Left renal pelvis (tissue), 4 donors: ENCODE measurements at places on chromosomes 1 and 21.

DNA sequence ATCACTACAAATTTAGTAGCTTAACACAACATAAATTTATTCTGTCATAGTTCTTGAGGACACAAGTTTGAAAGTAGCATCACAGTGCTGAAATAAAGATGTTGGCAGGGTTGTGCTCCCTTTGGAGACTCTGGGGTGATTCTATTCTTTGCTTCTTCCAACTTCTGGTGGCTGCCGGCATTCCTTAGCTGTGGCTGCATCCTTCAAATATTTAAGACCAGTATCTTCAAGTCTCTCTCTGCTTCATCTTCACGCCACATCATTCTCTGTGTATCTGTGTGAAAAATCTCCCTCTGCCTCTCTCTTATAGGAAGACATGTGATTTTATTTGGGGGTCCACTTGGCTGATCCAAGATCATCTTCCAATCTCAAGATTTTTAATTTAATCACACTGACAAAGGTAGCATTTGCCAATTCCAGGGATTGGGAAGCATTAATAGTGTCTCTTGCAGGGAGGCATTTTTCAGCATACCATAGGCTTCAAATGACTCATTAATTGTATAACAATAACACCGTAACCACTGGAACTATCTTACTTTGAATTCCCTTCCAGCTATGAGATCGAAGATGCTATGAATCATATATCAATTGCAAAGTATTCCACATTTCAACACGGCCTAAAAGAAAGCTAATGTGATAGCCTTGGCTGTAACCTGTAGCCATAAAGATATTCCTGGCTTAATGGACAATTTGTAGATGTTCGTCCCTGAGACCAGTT is 74.6 kb downstream of the DPT start:
- DNase-seq, result no peak

DNA sequence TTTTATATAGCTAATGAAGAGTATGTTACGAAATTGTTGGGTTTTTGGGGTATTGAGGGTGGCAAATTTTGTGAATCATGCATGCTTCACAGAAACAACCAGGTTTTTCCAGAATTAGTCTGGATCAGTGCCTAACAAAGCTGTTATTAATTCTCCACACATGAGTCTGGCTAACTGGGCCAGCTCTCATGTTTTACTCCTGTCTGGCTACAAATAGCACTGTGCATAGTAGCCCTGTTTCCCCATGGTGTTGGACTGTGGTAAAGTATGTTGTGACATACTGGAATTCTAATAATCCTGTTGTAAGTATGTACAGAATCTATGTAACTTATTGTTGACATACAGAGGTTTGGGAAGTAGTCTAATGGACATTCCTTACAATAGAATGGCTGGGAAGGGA is 35.8 kb downstream of the S100B start:
- no peak for DNase-seq

GRCh38 chr1:161848676-161849075 is 82.6 kb downstream of the ATF6 start:
- DNase-seq, result no peak

GRCh38 chr1:18657506-18658201 is 27.0 kb downstream of the PAX7 start:
- DNase-seq, result no peak

DNA sequence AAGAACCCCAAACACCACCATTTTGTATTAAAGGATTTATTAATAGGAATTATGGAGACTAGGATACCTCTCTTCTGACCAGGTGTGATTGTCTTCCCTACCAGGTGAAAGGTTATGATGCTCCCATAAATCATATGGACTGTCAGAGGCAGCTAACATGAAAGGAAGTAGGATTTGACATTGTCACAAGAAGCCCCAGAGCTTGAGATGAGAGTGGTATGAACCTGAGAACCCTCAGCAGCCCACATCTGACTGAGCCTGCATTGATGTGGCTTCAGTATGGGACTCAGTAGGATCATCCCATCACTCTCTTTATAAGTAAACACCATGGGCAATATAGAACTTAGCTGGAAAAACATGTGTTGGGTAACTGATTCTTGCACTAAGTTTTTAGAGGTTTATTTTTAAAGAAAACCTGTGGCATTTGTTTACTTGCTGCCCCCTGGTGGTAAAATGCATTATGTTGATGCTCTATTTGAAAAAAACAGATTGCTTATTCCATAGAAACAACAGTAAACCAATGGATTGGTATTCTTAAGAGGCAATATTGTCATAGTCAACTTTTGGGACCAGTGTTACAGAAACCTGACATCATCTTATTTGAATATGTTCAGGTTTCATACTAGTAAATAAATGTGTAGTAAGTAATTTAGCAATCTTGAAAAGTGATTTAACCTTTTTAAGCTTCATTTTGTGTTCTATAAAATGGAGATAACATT is 16.6 kb upstream of the CACYBP start:
- DNase-seq, result no peak

DNA sequence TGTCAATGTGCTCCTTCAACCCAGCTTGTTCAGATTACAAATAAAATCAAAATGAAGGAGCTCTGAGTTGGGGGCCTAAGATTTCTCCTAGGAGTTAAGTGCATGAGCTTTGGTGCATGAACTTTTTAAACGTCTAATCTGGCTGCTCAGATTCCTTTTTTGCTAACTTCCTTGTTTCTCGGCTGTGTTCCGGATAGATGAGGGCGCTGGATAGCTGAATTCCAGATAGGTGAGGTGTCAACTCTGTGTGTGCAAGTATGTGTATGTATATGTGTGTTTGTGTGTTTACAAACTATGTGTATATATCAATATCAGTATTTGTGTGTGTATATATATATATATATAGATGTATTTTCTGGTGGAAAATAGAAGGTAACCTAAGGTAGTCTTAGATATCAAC is 37.5 kb upstream of the RCAN3 start:
- DNase-seq, result no peak

DNA sequence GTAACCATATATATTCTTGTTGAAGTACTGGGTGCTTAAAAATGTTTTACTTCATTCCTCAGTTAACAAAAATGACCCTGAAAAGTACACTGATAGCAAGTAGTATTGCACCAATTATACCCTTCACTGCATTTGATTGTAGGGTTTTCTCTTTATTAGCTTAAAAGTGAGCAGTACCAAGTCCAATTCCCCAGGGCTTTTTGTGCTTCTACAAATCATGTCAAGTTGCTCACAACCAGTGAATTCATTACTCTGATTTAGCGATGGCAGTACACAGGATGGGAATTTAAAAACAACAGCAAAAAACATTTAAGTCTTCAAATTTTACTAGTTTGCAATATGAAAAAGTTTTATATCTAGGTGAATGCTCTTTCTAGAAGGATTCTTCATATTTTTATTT is 436.4 kb downstream of the PTBP2 start:
- no peak for DNase-seq

- DNase-seq, result no peak
Measured at GRCh38 chr1:162857850-162858249, 3.1 kb downstream of the CCDC190 start.

DNA sequence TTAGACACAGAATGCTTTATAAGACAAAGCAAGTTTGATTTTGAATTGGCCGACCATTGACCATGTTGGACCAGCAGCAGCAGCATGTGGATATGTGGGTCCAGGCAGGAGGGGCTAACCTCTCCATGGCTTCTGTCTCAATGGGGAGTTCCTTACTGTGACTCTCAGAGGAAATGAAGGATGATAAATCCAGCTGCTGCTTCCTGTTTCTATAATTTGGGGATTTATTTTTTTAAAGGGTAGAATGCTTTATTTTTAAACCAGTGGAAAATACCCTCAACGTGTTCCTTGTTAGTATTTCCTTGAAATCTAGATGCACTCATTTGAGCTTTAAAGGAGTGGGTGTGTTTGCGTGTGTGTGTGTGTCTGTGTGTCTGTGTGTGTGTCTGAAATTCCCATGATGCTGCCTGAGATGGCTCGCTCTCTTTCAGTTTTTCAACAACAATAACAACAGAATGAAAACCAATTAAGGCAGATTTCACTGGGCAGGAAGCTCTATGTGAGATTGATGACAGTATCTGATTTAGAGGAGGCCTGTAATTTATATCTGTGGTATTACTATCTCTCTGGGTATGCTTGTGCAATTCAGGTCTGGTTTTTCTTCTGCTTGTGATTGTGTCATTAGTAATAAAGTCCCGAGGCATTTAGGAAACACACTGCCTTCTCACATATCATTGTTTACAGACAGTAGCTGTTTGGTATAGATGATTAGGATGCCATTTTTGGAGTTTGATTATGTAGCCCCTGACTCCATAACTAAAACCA is 86.1 kb upstream of the ZNF326 start:
- DNase-seq, result no peak

GRCh38 chr1:155487541-155487940 is 75.1 kb downstream of the ASH1L start:
- DNase-seq, result no peak

- DNase-seq, result no peak
Measured at GRCh38 chr1:41715441-41716095, 203.2 kb downstream of the HIVEP3 start.

DNA sequence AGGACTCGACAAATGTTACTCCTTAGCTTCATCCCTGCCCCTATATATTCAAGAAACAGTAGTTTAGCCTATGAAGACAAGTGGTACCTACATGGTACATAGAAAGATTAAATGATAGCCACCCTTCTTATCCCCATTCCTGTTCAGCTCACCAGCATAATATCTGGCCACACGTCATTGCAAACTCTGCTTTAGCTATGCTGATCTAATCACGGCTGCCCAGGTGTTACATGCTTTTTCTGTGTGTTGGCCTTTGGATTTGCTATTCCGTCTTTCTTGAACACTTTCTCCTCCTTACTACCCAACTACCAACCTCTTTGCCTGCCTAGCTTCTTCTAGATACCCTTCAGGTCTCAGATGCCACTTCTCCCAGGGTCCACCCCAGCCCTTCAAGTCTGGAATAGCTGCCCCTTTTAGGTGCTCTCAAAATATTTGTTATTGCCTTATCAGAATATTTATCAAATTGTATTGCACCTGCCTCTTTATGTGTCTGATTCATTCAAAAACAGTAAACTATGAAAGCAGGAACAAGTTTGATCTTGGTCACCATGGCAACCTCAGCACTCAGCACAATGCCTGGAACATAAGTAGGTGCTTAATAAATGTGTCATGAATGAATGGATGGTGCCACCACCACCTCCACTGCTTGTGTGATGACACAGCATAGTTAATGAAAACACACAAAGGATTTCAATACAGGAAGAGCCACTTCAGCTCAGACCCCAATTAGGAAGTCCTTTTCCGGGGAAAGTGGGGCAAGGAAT is 11.4 kb upstream of the DNASE2B start:
- no peak for DNase-seq

DNA sequence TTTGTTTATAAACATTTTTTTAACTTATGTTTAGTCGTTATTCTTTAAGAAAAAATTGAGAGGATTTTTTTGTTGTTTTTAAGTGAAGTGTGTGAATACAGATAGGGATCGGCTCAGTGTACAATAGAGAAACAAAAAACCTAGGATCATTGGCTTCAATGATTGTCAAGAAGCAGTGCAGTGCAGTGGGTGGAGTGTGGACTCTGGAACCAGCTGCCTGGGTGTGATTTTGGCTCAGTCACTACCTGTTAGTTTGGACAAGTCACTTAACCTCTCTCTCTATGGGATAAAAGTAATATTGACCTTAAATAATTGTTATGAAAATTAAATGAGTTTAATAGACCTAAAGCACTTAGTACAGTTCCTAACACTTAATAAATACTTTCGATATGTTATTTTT is 41.3 kb downstream of the SCCPDH start:
- no peak for DNase-seq

GRCh38 chr1:31374511-31375196 is 1.8 kb upstream of the FABP3 start:
- no peak for DNase-seq

- DNase-seq, result no peak
Measured at GRCh38 chr1:176693697-176694329, 230.8 kb downstream of the PAPPA2 start.

DNA sequence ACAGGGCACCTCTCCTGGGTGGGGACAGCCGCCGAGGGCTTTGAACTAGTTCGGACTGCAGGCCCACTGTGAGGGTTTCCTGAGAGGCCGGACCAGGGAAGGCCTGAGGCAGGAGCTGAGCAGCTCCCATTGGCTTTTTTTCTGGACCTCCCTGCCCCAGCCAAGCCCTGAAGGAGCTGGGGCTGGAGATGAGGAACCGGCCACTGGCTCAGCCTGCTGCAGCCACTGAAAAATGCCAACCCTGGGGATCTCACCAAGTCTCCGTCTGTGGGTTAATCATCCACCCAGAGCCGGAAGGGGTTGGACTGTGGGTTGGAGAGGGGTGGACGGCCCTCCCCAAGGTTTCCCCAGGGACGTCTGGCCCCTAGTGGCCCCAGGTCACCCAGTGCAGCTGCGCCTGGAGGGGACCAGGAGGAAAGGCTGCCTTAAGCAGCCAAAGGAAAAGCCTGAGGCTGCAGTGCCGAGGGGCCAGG is 2.5 kb downstream of the VWA1 start:
- DNase-seq, result no peak

DNA sequence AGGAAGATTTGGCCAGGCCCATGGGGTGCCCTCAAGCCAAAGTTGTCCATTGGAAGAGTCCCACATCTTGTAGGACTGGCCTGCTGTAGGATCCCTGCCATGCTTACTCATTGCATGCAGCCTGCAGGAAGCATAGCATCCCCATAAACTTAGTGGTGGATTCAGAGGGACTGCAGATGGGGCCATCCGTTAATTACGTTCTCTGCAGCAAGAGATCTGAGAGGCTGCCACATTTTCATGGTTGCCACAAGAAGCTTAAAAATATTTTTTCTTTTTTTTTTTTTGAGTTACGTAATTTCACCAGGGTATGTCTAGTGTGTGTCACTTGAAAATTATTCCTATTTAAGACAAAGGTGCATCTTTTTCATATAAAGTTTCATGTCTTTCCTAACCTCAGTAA is 329.7 kb upstream of the USP24 start:
- no peak for DNase-seq

DNA sequence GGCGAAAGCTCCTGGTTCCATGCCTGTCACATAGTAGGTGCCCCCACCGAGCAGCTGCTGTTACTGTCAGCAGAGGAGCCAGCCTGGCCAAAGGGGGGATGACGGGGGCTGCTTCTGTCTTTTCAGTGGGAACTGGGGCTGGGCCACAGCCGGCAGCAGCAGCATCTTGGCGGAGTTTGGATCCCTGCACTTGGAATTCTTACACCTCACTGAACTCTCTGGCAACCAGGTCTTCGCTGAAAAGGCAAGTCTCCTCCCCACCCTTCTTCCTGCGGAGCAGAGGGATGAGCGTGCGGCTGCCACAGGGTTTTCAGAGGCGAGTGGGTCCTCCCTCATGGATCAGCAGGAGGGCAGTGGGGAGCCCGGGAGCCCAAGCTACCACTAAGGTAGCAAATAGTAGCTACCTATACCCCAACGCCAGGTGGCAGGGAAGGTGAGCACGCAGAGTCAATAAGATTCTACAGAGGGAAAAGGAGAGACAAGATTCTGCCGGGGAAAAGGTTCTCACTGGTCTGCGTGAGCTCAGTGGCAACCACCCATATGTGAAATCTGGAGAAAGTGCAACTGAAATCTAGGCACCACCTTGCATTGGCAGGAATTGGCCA is 41.4 kb upstream of the SELENON start:
- no peak for DNase-seq
